Bone marrow (tissue), 2 donors: ENCODE measurements at places on chromosomes 1 and 21.

DNA sequence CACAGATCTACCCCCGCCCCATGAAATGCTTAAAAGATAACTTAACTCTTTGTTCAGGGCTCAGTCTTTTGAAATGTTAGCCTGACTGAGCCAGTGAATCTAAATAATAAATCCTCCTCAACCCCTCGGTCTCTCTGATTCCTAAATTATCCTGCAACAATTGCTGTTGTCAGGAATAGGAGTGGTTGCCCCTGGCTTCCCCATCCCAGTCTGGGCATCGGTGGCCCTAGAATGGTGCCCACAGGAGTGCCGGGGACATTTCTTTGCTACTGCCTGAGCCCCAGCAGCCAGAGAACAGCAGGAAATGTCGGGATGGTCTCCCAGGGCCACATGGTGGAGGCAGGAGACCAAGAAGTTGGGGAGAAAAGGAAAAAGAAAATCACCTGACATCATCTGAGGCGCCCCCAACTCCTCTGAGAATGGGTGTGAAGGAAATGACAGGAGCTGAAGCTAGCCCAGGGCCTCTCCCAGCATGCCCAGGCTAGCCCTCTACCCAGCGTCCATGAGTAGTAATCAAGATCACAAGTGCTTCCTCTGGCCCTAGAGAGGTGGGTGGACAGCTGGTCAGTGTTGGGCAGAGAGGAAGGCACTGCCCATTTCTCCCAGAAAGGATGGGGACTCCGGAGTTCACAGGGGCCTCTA, 1.6 kb downstream of the PADI4 start:
- no peak for DNase-seq

DNA sequence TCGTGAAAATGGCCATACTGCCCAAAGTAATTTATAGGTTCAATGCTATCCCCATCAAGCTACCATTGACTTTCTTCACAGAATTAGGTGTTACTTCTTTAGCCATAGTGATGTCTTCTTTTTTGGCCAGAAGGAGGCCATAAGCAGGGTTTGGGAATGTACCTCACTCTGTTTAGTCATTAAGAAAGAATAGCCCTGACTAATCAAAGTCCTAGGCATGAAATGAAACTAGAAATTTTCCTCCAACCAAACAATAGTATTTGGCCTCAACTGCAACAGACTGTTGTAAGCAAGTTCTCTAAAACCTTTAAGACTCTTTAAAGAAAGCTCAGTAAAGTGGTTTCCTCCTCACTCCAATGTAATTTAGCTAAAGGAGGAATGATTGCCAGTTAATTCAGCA, 163.9 kb downstream of the AKT3 start:
- no peak for DNase-seq

DNA sequence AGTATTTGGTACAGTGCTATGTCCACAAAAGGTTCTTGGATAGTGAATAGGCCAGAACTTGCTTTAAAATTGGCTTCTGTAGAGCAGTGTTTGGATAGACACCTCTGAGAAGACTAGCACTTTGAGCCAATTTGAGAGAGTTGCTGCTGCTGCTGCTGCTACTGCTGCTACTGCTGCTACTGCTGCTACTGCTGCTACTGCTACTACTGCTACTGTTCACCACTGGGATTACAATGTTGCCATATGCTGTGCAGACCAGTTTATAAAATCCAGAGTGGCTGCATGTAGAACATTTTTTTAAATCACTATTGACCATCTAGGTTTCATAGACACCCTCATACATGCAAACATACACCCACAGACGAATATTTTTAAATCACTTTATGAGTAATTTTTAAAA, 15.3 kb downstream of the GORAB start:
- DNase-seq, result no peak

- DNase-seq, result no peak
These were observed 610 bp downstream of the AJAP1 start for GRCh38 chr1:4654764-4655673.

GRCh38 chr1:92754000-92754718, 30.7 kb downstream of the EVI5 start:
- DNase-seq, result no peak

DNA sequence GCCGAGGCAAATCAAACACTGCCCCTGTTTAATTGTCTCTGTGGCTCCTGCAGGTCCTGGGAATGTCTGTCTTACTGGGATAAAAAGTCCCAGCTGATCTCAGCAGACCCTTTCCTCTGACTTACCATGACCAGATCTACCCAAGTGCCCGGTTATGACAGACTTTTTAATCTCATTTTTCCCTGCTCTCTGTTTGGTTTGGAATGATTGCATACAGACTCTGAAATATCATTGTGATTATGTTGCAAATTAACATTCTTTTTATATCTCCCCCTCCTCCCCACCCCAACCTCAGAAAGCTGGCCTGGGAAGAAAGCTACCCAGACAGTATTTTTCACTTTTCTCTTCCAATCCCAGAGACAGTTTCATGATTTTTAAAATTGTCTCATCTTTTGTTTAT, 16.3 kb downstream of the RAB7B start:
- DNase-seq, result no peak
